ENCODE measurements at places on chromosomes 5 and 9.

DNA sequence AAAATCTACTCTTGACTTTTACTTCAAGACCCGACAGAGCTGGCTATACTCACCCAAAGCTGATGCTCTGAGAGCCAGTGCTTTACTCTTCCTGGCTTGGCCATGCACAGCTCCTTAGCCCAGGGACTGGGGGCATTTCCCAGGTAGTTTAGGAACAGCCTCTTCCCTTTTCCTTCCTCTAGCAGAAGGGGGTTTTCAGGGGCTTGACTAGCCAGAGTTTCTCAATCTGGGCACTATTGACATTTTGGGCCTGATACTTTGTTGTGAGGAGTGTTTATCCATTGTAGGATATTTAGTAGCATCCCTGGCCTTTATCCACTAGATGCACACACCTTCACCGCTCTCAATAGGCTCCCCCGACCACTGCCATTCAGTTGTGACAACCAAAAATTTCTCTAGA lies 50.0 kb upstream of the RFX3 start:
- no peak for DNase-seq

DNA sequence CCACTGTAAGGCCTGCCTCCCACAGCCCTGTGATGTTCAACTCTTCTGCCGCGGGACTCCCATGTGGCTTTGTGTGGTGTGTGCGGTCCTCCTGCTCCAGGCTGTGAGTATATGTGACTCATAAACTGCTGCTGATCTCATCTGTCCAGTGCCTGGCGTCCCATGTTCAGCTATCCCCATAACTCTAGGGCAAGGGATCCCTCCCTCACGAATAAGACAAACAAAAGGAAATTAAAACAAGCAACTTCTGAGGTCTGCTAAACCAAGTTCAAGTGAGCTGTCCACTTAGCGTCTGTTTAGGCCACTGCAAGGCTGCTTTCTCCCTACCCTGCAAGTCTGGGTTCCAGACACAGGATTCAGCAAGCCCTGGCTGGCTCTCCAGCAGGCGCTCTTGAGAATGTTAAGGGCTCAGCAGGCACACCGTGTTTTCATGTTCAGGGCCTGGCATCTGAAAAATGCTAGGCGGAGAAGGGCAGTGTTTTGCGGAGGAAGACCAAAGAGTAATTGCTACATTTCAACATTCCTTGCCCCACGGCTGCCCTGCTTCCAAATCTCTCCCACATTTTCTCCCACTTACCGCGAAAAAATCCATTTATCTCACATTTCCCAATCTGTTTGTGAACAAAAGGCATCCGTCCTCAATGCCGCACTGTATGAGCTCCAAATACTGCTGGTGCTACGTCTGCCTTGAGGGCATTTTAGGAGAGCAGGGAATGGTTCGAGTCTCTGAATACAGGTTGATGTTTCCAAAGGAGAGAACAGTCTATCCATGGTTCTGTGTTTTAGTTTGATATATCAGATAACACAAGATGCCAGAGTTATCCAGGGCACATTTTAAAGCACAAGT lies 280.2 kb downstream of the SEMA5A start:
- no peak for DNase-seq

DNA sequence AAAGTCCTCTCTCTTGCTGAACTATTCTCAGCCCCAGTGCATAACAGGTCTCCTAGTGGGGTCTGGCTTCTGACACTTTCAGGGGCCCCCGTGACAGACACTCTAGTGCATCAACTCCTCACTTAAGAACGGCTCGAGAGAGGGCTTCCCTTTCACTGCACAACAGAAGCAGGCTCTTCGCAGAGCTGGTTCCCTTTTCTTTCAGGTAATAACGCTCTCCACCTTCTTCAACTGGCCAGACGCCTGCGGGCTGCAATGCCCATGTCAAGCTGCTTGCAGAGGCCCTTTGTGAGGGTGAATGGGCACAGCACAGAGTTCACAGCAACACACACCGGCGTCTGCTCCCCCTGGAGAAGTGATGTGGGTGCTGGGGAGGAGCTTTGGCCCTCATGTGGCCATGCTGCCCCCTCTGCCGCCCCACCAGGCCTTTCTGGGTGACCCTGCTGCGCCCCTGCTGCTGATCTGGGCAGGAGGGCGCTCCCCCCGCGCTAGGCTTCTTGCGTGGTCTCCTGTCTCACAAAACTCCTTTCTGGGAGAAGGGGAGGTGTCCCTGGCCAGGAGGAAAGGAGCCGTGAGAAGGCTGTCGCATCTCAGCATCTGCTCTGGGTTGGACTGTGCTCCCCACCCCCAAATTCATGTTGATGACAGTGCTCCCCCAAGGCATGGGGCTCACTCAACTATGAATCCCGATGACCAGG lies 2.4 kb downstream of the MRPL36 start:
- no peak for DNase-seq

DNA sequence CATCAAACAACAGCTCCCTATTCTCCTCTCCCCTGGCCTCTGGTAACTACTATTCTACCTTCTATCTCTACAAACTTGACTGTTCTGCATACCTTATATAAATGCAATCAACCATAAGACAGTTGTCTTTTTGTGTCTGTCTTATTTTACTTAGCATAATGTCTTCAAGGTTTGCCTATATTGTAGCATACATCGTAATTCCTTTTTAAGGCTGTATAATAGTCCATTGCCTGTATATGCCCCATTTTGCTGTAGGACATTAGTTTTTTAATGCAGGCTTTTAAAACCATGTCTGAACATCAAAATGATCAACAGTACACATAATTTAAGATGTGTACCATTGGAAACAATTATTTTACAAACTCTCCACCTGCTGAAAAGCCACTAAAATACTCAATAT lies 12.4 kb downstream of the ANKH start:
- DNase-seq: no peak

- DNase-seq: no peak
Observed at GRCh38 chr5:117131048-117131679, 556.5 kb upstream of the SEMA6A start.

DNA sequence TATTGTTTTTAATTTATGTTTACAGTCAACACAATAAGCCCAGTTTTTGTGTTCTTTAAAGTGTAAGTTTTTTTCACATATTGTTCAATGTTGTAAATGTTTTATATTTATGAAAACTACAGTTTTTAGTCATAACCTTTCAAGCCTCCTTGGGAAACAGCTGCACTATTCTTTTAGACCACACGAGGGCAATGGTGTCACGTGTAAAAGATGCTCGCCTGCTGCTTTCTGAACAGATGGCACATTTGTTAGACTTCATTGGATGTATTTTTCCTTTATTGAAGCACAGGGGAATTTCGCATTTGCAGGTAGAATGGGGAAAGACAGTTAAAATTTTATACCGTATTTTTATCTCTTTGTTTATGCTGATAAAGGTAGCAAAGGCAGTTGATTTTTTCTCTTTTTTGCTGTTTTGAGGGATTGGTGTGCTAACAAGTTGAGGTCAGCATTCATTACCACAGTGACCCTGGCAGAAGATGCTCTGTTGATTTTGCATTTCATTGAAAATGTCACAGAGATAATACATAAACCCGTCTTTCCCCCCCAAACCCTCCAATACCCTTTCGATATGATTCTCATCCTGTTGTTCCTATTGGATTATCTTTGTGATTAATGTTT lies 59.0 kb downstream of the MAT2B start:
- DNase-seq: peak; percentile 37

GRCh38 chr5:59724482-59725391 lies 168.8 kb downstream of the PDE4D start:
- no peak for DNase-seq

DNA sequence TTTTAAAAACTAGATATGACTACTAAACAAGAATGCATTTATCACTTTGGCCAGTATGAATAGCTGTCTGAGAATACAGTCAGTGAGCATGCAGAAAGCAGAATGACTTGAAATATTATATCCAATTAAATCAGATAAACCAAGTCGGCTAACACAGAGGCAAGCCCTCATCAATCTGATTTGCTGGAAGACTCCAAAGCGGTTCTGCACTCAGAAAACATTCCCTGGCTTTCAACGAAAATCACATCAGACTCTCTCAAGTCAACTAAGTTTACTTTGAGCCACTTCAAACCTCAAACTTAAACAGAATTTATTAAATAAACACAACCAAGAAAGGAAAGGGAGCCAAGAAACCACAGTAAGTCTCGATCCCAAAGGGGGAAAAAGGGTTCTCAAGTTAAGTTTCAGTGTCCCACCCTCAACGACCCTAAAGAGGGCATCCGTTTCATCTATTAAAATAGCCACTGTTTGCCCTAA lies 1.4 kb downstream of the MYO10 start:
- DNase-seq: no peak
